ENCODE measurements at places on chromosomes 12 and 14. TPM values are rescaled to one million over a fixed set of nuclear protein-coding genes. Genes with fewer than 3 reads are reported as not detected.

- DNase-seq, result no peak
Measured at GRCh38 chr12:54167500-54167896, 21.3 kb downstream of the SMUG1 start.

The PLBD2 gene
- 31.8 TPM for total RNA-seq

DNA sequence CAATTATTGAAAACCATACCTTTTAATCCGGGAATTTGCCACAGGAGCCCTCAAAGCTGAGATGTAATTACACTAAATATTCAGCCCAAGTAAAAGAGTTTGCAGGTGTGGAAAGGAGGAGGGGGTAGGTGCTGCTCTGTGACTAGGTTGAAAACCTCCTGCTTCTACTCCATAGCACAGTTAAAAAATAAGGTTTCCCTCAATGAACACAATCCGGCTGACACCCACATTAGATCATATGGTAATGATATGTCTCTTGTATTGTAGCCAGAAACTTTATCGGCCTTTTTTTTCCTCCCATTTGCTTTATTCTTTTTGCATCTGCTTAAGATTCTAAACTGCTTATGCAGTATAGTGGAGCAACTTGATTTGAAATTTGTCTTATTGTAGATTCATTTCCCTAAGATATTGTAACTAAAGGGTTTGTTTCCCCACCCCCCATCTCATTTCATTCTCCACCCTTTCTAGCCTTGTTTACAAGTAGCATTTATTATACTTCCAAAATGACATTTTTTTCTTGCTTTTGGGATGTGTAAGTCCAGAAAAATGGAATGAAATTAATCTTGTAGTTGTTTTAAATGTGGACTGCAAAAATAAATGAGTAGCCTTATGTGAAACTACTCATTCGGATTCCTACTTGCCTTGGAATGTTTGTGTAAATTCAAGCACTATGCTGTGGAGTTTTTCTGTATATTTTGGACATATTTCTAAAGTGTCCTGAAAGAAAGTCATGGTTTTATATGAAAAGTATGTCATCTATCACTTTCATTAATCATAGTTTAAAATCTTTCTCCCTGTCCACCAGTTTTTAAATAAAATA is at the start of gene DCN:
DCN (minus strand) TSS at position 182 of the 820 bp plus-strand sequence. CDS start 4,265 bp downstream, outside the sequence.
- no peak for DNase-seq

DNA sequence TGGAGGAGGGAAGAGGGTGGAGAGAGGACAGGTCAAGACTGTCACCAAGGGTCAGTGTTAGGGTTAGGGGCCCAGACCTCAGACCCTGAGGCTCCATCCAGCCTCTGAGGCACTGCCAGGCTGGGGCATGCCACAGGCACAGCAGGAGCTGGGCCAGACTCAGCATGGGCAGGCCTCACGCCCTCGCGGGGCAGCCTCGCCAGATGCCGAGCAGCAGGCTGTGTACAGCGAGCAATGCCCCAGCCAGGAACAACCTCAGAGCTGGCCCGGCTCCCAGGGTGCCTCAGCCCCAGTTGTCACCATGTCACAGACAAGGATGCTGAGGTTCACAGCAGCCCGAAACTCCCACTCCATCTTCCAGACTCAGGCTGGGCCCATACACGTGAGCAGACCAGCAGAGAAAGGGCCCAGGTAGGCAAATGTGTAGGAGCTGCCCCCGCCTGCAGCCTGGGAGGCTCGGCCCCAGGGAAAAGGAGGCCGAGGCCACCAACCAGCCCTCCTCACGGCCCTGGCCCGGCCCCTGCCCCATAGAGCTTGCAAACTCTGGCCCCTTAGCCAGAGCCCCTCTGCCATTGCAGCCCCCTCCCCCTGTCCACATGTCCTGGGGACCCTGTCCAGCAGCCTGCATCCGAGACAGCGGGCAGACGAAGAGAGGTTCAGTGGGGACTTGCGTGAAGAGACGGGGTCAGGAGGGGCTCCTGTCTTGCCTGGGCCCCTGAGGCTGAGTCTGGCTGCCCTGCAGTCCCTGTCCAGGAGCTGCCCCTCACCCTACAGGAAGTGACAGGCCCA is 7.5 kb downstream of the C14orf180 start:
- no peak for DNase-seq

DNA sequence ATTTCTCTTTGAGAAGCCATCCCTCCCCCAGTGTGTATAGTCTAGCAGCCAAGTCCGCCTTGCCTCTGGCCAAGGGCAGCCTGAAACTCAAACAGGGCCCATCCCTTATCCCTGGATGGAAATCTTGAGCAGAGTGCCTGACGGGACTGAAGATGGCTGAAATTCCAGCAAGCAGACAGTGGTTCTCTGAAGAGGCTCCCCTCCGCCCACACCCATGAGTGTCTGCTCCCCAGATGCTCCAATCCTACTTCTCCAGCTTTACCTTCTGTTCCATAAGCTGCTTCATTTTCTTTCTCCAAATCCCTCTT is 396.2 kb downstream of the NUAK1 start:
- DNase-seq, result no peak

DNA sequence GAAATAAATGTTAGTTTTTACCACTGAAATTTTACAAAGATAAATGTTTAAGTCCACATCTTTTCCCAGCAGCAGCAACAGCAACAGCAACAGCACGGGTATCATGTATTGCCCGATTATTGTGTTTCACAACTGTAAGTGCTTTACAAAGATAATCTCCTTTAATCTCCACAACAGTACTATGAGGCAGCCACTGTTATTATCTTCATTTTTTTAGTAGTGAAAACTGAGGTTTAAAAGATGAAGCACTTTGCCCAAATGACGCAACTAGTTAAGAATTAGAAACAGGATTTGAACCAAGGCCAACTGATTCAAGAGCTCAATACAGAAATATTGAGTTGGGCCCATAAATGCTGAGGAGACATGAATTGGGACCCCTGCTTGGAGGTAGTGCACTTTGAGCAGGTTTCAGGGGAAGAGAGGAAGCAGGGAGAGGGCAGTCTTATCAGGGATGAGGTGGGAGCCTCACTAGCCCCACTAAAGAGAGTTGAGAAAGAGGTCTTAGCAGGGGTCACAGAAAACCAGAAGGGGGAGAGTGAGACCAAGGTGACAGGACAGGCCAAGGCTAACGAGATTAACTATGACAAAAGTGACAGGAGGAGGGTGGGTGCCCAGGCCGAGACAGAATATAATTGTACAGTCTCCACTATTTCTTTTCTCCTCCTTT is 15.3 kb downstream of the KRT2 start:
- DNase-seq, result peak; percentile 14

The BHLHE41 gene
- 186 TPM for total RNA-seq

DNA sequence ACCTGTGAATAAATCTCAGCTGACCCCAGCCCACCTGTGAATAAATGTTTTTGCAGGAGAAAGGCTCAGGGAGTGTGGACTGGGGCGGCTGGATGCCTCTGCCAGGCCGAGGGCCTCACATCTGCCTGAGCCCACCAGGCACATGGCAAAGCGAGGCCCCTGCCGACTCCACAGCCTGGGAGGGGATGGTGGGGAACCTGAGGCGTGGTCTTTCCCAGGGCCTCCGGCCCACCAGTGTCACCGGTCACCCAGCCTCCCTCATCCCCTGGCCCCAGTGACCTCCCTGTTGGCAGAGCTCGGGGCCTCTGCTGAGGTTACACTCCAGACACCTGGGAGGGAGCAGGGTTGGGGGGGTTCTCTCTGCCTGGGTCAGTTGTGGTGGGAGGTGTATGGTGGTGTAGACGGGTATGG is 8.2 kb downstream of the NOC4L start:
- DNase-seq, result no peak

The PLEKHD1 gene
- total RNA-seq, result 0.10 TPM

- no peak for DNase-seq
Measured at GRCh38 chr12:9143929-9144729, 28.4 kb upstream of the A2M start.

DNA sequence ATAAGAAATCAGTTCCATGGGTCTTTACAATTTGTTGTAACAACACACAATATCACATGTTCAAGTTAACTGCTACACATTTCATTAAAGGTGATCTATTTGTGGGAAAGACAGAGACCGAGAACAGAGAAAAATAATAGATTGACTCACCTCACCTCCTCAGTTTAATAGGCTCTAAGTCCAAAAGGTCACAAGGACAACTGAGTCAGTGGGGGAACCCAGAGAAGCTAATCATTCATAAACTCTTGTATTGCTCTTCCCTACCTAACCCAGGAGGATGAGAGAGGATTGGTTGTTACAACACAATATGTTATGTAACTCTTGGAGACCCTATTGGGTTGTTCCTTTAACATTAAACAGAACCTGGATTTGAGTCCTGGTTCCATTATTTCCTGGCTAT is 72.2 kb upstream of the CRY1 start:
- no peak for DNase-seq

GRCh38 chr14:98859301-98859700 is 412.7 kb downstream of the BCL11B start:
- no peak for DNase-seq

The CCDC175 gene
- total RNA-seq, result not detected

GRCh38 chr12:54987611-54988231 is 3.2 kb upstream of the TESPA1 start:
- no peak for DNase-seq

All from ureter (tissue), 1 donor.